ENCODE measurements at places on chromosomes 4 and X.

DNA sequence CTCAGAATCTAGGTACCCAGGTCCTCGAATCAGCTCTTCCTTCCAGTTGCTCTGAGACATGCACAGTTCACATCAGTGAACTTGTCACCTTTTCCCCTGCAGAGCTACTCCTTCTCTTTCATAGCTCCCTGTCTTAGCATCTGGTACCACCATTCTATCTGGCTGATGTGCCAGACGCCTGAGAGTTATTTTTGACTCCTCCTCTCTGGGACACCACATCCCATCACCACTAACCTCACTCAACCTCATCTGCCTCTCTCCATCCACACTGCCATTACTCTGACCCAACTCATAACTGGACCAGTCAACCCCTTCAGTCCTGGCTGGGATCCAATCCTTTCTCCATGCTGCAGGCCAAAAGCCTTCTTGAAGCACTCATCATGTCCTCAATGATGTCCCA is 44.5 kb downstream of the SLC2A9 start:
- no peak for DNase-seq

DNA sequence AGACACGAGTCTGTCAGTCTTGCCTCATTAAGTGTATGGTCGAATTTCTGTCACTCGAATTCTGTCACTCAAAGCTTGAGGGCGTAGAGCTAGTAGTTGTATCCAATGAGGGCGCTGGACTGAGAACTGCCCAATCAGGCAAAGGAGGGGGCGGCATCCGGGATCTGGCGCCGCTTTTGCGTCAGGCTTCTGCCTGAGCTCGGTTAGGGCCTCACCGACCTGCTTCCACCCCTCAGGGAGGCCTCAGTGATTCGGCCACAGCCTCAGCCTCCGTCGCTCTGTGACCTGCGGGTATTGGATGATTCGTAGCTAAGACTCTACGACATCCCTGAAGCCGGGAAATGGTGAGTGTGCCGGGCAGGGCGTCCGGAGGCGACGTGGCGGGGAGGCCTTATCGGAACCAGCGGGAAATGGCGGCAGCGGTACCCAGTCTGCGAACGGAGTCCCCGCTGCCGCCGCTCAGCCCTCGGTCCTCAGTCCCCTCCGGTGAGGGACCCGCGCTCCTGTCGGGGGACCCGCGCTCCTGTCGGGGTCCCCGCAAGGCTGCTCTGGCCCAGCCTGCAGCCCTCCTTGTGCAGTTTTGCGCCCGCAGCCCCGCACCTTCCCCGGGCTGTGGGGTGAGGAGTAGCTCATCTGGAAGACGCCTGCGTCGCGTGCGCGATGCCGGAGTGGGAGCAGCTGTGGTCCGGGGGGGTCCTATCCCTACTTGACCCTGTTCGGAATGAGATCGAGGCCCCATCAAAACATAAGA is 88.3 kb downstream of the ZNF718 start:
- peak; percentile 96 for DNase-seq

DNA sequence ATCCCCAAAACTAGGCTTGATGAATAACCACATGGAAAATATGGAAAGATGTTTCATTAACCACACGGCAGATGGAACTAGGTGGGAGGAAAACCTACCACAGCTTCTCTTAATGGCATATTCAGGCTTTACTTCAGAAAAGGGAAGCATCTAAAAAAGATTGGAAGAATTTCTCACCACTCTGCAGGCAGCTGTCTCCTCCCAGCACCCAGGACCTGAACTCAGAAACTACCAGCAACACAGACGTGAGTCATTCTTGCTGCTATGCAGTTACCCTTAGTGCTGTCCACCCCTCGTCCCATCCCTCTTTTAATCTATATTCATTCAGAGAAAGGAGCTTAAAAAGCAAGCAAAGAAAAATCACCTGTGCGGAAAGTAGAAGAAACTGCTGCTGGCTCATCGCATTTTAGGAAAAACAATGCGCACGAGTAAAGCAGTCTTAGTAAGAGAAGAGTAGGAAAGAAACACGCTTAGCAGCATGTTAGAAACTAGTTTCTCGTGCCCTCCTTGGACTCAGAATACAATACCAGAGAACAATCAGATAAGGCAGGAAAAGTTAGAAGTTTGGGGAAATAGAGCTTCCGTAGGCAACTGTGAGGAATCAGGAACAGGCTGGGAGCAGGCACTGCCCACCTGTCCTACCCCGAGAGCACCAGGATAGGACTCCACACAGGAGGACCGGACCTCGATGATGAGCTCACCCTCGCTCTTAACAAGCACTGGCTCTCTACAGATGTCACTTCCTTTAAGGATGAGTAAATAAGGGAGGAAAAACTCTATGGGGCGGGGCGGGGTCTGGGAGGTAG is 48.1 kb upstream of the ENPP6 start:
- no peak for DNase-seq

DNA sequence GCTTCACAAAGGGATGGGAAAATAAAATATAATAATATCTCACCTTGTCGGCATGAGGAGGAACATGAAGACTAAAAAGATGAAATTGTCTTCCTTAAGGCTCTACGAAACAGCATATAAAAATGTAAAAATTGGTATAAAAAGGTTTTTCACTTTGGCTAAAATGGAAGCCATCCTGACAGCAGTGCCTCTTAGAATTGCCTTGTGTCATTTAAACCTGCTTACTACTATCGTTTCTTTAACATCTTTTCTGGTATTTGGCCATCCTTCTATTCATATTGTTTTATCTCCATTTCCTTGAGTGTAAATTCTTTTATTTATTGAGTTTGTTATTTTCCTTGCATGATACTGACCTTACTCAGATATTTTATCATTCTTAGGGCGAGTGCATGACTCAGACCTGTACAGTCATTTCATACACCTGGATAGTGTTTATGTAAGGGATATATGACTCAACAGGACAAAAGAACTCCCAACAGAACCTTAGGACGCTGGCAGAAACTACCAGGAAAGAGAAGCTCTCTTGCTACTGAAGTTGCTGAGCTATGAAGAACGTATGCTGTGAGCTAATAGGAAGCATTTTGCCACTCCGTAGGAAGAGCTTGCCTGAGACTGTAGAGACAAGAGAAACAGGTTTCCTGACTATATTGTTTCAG is 5.8 kb upstream of the CDKN2AIP start:
- DNase-seq, result no peak

DNA sequence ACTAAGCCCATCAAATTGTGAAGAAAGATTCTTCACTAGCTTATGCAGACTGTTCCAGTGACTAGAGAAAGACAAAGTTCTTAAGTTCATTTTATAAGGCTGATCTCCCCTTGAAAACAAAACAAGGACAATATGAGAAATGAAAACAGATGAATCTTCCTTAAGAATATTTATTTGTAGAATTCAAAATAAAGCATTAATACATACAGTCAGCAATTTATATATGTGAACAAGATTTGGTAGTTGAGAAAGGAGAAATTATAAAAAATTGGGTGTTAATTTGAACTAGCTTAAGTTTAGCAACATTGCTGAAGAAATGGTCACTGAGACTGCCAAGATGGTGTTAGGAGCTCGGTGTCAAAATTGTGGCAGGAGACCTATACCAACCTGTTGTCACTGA is 41.4 kb upstream of the TAPT1 start:
- DNase-seq, result no peak

GRCh38 chr4:55661398-55662056 is 25.4 kb upstream of the NMU start:
- no peak for DNase-seq
